ENCODE measurements at places on chromosomes 1 and 21.

GRCh38 chr1:205273551-205273982 is 45.8 kb downstream of the TMCC2 start:
- DNase-seq = no peak

GRCh38 chr21:44848821-44849521 is 24.5 kb downstream of the PTTG1IP start:
- no peak for DNase-seq

DNA sequence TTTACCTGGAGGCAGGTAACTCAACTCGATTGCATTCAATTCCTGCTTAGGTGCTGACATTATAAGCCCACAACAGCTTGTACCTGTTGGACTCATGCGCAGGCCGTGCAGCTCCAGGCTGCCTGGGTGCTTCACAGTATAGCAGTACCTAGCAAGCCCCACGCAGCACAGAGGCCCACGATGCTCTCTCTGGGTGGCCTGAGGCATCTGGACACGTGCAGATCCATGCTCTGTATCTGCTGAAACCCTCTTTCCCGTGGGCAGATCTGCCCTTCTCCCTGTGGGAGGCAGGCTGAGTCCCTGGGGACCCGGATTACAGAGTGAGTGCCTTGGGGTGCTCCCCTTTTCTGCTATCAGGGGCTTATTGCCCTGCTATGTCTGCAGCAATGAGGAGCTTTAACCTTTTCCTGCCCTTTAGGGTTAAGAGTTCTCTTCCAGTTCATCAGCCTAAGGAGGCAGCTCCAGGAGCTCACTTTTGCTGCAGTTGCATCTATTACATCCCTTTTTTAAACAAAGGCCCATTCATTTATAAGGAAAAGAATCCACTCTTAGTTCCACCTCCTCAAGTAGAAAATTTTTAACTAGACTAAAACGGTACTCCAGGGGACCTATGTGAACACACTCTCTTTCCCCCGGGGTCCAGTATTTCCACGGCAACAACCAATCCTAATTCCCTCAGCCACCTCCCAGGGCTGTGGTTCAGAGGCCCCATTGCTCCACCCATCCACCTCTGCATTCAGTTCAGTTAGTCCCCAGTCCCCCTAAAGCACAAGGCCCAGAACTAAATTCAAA is 19.3 kb downstream of the ITPKB start:
- no peak for DNase-seq

GRCh38 chr1:203516906-203517305 is 23.0 kb downstream of the OPTC start:
- DNase-seq = no peak

DNA sequence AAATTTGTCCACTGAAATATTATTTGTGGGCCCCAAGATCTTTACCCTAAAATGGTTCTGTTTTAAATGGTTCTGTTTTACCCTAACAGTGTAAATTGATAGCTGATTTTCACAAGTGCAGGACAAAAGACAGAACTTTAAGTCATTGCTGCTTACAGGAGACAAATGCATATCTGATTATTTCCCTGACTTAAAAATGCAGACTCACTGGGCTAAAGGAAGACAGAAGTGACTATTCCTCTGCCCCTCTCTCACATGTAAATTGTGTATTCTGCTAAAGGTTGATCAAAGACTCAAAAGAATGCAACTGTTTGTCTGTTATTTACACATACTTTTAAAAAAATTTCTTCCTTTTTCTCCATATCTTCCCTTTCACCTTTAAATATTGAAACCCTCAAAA is 12.7 kb downstream of the FCRL5 start:
- no peak for DNase-seq

DNA sequence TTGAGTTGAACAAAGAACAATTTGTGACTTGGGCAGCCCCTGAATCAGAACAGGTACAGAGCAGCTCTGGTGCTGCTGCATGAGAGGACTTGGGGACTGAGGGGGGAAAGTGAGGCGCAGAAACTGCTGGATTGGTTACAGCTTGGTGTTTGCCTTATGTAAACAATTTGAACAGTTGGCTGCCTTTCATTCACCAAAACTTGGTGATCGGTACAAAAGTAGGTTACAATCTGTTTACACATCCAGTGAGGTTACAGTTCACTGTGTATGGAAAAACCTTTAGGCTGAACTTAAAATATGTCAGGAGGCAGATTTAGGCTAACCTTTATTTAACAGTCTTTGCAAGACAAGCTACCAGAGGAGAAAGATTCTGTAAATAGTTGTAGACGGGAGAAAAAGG is 28.6 kb upstream of the MTR start:
- no peak for DNase-seq

GRCh38 chr1:195218428-195219212 is 1389.6 kb downstream of the KCNT2 start:
- no peak for DNase-seq

- DNase-seq = no peak
Measured at GRCh38 chr1:96367791-96368190, 353.8 kb upstream of the PTBP2 start.

DNA sequence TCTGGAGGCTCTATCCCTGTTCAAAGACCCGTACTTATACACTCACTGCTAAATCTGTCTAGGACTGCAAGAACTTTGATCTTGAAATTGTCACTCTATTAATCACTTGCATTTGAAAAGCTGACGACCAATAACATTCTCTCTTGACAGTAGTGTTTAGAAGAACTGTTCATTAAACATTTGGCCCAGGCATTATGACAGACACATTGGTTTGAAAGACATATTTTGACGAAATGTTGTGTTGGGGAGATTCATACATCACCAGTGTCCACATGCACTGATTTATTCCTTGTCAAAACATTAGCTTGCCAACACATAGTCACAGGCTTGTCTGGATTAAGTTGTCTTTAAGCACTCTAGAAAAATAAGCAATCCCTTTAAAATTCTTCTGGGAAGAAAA is 951.3 kb downstream of the ADGRL2 start:
- no peak for DNase-seq

DNA sequence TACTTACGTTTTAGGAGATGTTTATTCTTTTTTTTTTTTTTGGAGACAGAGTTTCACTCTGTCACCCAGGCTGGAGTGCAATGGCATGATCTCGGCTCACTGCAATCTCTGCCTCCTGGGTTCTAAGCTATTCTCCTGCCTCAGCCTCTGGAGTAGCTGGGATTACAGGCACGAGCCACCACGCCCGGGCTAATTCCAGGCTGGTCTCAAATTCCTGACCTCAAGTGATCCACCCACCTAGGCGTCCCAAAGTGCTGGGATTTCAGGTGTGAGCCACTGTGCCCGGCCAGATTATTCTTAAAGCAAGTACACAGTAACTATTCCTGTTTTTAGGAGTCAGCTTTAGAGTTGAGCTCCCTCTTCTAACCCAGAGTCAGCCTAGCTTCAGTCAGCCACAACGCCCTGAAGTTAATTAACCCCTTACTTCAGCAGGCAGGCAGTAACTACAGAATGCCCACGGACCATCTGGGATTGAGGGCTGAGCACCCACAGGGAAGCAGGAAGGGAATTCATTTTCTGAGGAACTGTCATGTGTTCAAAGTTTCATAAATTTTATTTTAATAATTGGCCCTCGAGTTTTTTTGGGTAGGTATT is 5.3 kb upstream of the ID3 start:
- no peak for DNase-seq

DNA sequence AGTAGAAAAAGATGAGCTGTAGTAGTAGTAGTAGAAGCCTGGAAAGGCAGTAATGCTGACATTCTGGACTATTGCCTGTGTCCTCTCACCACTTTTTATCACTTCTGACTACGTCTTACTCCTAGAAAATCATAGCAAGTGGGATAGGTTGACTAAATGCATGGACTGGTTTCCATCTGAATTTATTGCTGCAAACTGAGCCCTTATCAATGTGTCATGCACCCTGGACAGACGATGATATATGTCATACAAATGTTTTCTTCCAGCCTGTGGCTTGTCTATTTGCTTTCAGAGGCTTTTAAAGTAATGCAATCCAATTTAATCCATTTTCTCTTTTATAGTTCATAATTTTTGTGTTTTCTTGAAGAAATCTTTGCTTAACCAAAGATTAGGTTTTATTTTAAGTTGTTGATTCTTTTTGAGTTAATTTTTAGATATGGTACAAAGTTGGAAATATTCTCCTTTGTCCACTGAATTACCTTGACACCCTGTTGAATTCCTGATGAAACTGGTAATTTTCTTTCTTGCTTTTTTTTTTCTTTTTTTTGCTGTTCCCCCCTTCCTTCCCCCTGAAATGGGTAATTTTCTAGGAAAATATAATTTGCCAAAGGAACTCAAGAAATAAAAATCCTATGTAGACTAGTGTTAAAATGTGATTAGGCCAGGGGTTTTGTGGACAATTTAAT is 47.1 kb downstream of the PHACTR4 start:
- no peak for DNase-seq

- DNase-seq = no peak
Measured at GRCh38 chr1:29948581-29948980, 712.3 kb downstream of the PTPRU start.

DNA sequence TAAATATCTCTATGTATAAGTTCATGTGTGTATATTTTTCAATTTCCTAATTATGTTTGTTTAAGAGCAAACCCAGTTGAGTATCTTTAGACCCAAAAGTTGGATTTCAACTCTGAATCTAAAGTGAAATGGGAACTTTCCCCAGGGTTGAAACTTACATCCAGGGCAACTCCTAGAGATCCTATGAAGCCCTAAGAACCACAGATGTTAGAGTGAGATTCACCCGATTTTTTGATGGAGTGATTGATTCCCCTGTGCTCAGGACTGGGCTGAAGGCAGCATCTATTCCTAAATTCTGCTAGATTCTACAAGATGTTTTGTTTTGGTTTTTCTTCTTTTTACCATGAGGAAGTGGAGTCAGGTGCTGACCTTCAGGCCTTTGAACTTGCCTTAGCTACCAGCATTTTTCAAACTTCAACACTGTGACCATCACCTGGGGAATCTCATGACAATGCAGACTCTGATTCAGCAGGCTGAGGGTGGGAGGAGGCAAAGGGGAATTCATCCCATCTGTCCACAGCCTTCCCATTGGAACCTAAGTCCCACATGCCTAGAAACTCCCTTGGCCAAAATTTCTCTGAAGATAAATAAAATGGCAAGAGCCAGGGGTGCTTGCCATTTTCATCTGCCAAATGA is 145.5 kb downstream of the ETS2 start:
- DNase-seq = no peak

GRCh38 chr1:149885339-149886120 is 13.8 kb upstream of the BOLA1 start:
- DNase-seq = no peak

- no peak for DNase-seq
Measured at GRCh38 chr1:109739738-109740614, 862 bp downstream of the GSTM3 start.
